ENCODE measurements at places on chromosomes 7 and 10.
A peak's percentile ranks its signal among the peaks of the same experiment; 100 is the strongest.

- no peak for DNase-seq
Measured at GRCh38 chr10:102368077-102368476, 27.4 kb upstream of the NFKB2 start.

DNA sequence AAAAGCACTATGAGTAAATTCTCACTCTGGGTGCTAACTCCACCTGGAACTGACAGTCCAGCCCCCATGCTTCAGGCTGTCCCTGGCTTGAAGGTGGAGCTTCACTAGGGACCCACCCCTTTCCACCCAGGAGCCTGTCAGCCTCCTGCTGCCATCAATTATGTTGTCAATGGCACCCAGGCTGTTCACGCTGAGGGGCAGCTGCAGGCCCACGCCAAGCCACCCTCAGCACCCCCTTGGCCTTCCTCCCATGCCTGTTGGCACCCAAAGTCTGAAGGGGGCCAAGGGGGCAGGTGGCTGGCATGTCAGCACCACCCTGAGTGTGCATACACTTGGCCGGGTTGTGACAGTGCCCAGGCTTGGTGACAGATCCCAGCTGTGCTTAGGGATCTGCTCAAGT is 149.3 kb downstream of the NXPH1 start:
- DNase-seq: no peak

DNA sequence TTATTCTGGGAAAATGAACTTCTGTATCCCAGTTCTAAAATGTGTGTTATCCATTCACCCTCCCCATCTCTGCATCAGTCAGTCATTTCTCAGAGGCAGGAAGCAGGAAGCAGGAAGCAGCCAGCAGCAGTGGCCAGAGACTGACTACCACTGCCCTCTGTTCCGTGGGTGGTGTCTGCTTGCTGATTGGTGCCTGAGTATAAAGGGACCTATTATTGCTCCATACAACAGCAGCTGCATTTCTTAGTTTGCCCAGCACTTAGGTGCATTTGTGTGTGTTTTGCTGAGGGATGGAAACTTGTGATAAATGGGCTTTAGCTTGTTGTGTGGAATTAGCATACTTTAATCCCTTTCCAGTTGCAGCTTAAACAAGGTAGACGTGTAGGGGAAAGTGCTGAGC is 582.2 kb downstream of the SORCS1 start:
- no peak for DNase-seq

DNA sequence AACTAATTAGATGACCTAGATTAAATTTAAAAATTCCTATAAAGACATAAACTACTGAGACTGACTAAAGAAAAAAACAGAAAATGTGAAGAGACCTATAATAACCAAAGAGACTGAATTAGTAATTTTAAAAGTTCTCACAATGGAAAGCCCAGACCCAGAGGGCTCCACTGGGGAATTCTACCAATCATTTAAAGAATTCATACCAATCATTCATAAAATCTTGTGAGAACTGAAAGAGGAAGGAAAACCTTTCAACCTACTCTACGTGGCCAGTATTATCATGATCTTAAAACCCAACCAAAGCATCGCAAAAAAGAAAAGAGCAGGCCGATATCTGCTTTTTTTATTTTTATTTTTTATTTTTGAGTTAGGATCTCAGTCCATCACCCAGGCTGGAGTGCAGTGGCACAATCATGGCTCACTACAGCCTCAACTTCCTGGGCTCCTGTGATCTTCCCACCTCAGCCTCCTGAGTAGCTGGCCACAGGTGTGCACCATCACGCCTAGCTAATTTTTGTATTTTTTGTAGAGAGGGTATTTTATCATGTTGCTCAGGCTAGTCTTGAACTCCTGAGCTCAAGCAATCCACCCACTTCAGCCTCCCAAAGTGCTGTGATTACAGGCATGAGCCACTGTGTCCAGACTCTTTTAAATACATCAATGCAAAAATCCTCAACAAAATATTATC is 48.6 kb downstream of the DGKI start:
- DNase-seq: no peak

- DNase-seq: no peak
Measured at GRCh38 chr10:85786401-85786899, 580.1 kb downstream of the GRID1 start.

DNA sequence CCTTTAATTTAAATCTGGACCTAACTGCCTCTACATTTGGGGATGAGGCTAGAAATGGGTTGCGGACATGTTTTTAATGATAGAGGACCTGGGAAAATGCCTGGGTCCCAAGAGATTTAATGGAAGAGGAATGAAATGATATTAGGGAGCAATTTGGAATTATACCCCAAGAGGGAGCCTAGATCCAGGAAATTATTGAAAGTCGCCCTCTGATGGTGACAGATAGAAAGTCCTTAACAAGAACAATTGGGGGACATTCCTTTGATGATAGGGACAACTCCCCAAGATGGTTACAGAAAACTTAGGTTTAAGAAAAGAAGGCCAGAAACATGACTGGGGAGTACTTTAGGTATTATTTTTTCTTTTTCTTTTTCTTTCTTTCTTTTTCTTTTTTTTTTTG is 9.5 kb upstream of the TSGA13 start:
- no peak for DNase-seq

DNA sequence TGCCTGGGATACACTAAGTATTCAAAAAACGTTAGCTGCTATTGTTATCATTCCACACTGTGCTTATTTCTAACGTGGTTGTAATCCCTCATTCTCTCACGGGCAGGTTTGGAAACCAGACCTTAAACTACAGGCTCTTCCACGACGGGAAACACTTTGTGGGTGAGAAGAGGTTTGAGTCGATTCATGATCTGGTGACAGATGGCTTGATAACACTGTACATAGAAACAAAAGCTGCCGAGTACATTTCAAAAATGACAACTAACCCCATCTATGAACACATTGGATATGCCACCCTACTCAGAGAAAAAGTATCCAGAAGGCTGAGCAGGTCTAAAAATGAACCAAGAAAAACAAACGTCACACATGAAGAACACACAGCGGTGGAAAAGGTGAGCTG is 163.2 kb upstream of the PRR15 start:
- DNase-seq: no peak

DNA sequence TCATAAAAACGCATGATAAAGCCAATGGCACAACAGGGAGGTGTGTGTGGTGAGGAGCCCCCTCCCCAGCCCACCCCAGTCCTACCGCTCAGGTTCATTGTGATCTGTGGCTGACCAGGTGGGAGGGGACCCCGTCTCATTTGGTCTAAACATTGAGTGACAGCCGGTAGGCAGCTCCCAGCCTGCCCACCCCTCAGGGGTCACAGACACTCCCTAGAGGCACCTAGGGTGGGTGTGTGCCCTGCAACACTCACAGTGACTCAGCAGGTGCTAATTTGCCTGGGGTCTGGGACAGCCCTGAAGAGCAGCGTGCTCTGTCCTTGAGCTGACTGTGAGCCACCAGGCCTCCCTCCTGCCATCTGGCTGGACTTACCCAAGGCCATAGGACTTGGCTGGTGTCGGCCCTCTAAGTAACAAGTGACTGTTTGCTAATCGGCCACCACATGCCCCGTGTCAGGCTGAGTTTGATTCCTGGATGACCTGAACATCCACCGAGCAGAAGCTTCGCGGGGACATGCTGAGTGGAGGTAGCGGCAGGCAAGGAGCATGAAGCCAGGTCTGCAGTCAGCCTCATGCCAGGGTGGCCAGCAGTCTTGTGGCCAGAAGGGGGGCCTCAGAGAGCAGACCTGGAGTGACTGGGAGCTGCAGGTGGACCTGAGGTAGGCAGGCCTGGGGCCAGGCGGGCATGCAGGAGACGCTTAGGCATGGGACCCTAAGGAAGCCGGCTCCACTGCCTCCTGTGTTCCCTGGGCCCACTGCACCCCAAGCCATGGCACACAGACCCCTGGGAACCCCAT is 282.3 kb upstream of the SHH start:
- no peak for DNase-seq

- peak; percentile 44 for DNase-seq
Measured at GRCh38 chr7:151351967-151352366, 10.4 kb downstream of the NUB1 start.

DNA sequence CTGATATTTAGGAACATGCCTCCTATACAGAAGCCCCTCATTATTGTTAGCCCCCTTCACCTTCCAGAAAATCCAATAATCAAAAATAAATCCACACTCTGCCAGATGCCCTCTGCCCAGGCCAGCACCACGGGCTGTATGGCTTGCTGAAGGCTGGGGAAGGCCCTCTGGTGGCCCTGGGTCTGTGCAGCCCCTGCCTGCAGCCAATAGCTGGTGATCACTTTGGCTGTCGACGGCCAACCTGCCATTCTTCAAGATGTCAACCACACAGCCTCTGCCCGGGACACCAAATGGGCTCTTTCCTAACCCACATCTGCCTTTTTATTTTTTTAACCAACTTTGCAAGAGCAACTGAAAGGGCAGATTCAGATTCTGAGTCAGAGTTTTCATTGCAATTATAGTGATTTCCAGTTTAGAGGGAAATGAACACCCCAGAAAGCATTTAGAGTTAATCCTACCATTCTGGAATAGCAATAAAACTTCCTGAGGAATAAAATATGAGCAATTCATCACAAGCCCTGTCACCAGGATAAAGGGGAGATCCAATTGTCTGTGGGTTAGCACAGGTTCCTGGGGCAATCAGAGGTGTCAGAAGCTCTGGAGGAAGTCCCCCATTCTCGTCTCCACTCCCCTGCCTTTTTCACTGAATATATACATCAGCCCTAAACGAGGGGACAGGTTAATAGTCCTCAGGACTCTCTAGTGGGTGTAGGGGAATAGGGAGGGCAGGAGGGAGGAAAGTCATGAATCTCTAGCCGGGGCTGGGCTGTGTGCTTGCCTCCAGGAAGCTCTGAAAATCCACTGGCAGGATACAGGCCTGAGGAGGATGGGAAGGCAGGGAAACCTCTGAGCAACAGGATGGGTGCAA is 211.3 kb downstream of the GRID1 start:
- DNase-seq: no peak

DNA sequence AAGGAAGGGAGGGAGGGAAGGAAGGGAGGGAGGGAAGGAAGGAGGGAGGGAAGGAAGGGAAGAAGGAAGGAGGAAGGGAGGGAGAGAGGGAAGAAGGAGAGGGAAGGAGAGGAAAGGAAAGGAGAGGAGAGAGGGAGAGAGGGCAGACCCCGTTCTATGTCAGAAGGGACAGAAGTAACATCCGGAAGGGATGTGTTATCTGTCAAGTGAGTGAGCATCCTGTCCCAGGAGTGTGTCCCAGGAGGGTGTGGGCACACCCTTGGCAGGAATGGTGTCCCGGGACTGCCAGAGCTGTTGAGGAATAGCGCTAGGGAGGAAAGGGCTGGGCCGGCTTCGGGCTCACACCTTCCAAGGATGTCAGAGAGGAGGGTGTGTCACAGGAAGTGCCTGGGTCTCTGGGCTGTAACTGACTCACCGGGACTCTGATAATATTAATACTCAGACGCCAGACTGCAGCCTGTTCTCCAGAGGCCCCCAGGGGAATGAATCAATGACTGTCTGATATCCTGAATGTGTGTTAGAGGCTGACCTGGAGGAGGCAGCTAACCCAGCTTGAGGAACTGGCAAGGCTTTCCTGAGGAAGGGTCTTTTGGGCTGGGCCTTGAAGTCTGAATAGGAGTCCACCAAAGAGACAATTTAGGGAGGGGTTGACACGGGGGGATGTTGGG is 125.6 kb upstream of the TNRC18 start:
- peak; percentile 14 for DNase-seq

- no peak for DNase-seq
Measured at GRCh38 chr7:75534727-75535307, 42.7 kb downstream of the SPDYE5 start.

GRCh38 chr7:96041171-96041570 is 268.8 kb downstream of the DYNC1I1 start:
- DNase-seq: no peak

GRCh38 chr7:83769407-83769806 is 120.5 kb upstream of the SEMA3E start:
- no peak for DNase-seq

DNA sequence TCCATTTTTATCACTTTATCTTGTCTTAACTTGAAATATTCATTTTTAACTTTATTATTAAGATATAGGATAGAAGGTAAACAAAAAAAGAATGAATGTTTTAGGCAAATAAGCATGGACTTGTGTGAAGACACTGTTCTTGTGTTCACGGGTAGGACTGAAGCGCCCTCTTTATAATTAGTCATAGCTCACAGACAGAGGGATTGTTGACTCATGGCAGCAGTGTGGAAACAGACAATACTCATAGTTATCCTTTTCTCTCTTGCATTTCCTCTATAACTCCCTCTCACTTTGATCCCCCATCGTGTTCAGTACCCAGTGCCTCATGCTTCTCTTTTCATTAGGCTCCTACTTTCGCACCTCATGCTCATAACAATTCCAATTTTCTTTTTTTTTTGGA is 731.8 kb downstream of the PHTF2 start:
- no peak for DNase-seq

- no peak for DNase-seq
Measured at GRCh38 chr7:101172854-101173751, 7.0 kb downstream of the NAT16 start.

GRCh38 chr10:5512331-5512730 is 12.4 kb upstream of the CALML3 start:
- DNase-seq: no peak

DNA sequence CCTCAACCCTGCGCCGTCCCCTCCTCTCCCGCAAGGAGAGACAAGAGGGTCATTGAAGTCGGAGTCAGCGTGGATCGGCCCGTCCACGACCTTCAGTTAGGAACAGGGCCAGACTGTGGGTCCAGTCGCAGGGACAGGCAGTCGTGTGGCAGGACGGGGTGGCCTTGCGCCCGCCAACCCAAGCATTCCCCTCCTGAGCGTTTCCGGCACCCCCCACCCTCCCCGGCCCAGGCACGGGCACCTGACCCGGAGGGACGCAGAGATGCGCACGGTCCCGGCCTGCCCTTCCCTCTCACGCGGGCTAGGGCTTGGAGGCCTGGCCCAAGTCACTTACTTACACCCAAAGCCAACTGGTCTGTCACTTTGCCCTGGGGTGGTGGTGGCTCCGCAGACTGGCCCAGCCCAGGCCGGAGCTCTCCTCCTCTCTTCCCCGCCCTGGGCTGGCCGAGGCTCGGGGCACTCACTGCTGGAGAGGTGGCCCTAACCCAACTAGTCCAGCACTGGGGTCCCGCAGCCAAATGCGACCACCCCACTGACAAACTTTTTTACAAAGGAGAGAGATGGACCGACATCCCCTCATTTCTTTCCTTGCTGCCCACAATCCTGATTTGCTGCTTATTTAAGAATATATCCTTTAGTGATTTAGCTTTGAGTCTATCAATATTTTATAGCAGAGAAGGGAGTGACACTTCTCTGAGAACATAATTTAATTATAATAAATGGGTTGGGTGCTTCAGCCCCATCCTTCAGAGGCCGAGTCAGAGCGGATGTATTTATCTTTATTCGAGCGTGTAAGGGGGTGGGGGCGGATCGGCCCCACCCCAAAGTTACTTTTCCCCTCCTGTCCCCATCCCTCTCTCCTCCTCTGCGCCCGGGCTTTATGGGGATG is 1.2 kb upstream of the UNCX start:
- no peak for DNase-seq
